ENCODE measurements at places on chromosomes 16 and 17. TPM values are rescaled to one million over a fixed set of nuclear protein-coding genes. Genes with fewer than 3 reads are reported as not detected.

Gene SLC12A3
- 5.4 TPM for total RNA-seq

Gene SHISA9
- 2.8 TPM for total RNA-seq

DNA sequence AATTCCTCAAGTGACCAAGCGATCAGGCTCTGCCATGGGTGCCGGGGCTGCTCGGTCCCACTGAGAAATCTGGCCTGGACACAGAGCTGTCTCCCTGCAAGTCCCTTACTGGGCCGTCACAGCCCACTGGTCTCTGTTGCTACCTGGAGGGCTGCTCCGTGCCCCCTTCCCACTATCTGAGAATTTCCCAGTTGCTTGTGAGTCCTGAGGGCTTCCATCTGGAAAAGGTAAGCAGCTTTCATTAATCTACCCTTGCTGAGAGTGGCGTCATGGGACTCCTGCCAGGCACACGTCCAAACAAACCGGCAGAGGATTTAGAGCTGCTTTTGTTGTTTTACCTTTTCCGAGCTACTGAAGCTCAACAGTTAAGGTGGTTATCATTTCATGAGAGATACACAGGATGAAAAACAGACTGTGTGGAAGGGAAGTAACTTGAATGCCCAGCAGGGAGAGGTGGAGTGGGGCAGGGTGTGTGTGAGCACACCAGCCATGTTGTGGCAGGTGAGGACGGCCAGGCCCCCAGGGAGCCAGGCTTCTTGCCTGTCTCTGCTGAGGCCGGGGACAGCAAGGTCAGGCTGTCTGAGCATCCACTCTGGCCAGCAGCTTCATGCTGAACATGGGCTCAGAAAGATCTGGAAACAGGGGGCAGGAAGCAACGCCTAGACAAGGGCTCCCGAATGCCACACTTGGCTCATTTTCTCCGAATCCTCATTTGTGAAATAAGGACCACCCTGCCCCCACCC, 50.6 kb downstream of the GTF3C1 start:
- no peak overlapping the region for H3K4me3 ChIP-seq
- no peaks in the 10 kb centered on the region for H3K27me3 ChIP-seq
- H3K36me3 ChIP-seq, result peaks cover 13% of the 10 kb centered on the region
- peaks cover 3% of the 10 kb centered on the region for H3K4me1 ChIP-seq

- H3K27ac ChIP-seq, result no peak overlapping the region
- no peaks in the 10 kb centered on the region for H3K4me1 ChIP-seq
- H3K27me3 ChIP-seq, result no peaks in the 10 kb centered on the region
Measured at GRCh38 chr17:80323982-80324381, 63.3 kb downstream of the RNF213 start.

GRCh38 chr16:82845116-82845515, 218.3 kb downstream of the CDH13 start:
- H3K27ac ChIP-seq, result no peak overlapping the region
- no peaks in the 10 kb centered on the region for H3K4me1 ChIP-seq
- no peaks in the 10 kb centered on the region for H3K27me3 ChIP-seq
- peak; percentile 81 for DNase-seq
- no peak overlapping the region for H3K4me3 ChIP-seq
